Placental pericyte (primary cell): ENCODE measurements at places on chromosomes 12 and 14. TPM values are rescaled to one million over a fixed set of nuclear protein-coding genes. Genes with fewer than 3 reads are reported as not detected.

NEDD1 gene
- total RNA-seq: 17.7 and 49.7 TPM in 2 replicates

TMEM116 gene
- 8.9 and 13.3 TPM in 2 replicates for total RNA-seq

DPF3 gene
- total RNA-seq: 5.7 and 19.9 TPM in 2 replicates

INSM2 gene
- total RNA-seq: not detected in 2 replicates

GARIN6 gene
- total RNA-seq: not detected in 2 replicates

TAS2R19 gene
- total RNA-seq: 4.9 and 8.5 TPM in 2 replicates

ACOT6 gene
- total RNA-seq: 0.14 TPM in 1 of 2 replicates, not detected in the other

RND1 gene
- total RNA-seq: 0.44 TPM in 1 of 2 replicates, not detected in the other

TNFAIP2 gene
- total RNA-seq: 69.7 and 89.5 TPM in 2 replicates

SIX6 gene
- not detected in 2 replicates for total RNA-seq
